Activated CD4-positive, alpha-beta T cell treated with anti-CD3 and anti-CD28 coated beads, Interleukin-2, amount 50 U/mL, for 4 hours (primary cell): ENCODE measurements at places on chromosomes 2 and 18.

- DNase-seq = no peak
Measured at GRCh38 chr2:109201465-109202327, 72.7 kb downstream of the SH3RF3 start.

DNA sequence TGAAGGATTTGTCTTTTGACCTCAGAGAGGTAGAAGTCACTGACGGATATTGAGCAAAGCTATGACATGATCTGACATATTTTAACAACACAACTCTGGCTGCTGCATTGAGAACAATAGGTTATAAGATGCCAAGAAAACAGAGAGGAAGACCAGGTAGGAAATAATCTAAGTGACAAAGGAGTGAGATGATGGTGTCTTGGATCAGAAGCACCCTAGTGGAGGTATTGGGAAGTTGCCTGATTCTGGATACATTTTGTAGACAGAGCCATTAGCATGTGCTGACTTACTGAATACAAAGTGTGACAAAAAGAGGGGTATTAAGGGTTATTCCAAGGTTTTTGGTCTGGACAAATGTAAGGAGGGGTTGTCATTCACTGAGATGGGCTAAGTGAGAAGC lies 1438.1 kb downstream of the DPP10 start:
- DNase-seq = no peak

- no peak for DNase-seq
Measured at GRCh38 chr2:229230911-229231310, 40.2 kb downstream of the PID1 start.

GRCh38 chr18:43868497-43868995 lies 591.3 kb upstream of the SYT4 start:
- DNase-seq = no peak

- no peak for DNase-seq
Measured at GRCh38 chr18:42275138-42275535, 320.1 kb downstream of the PIK3C3 start.

DNA sequence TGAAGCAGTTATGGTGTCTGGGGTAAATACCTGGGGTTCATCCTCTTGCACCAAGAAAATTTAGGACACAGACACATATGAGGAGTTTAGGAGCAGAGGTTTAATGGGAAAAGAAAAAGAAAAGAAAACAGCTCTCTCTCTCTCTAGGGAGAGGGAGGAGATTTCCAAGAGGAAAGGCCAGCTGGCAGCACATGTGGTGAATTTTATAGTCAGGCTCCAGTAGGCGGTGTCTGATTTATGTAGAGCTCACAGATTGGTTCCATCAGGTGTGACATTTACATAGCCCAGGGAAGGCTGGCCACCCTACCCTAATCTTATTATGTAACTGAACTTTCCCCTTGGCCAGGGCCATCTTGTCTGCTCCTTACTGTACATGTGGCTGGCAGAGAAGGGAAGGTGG lies 297.5 kb upstream of the RGPD4 start:
- DNase-seq = no peak

GRCh38 chr2:20939931-20940795 lies 103.7 kb downstream of the APOB start:
- DNase-seq = no peak

GRCh38 chr2:128472789-128473174 lies 154.1 kb upstream of the HS6ST1 start:
- no peak for DNase-seq
